ENCODE measurements at places on chromosomes 1 and 21.

- no peak for DNase-seq
Measured at GRCh38 chr1:21804536-21804935, 7.5 kb upstream of the LDLRAD2 start.

GRCh38 chr1:247338723-247339275 lies 7.1 kb upstream of the ZNF496 start:
- DNase-seq, result no peak

- no peak for DNase-seq
Measured at GRCh38 chr1:208895820-208896219, 651.6 kb upstream of the PLXNA2 start.

GRCh38 chr1:63368131-63368530 lies 704 bp downstream of the ALG6 start:
- peak; percentile 26 for DNase-seq

DNA sequence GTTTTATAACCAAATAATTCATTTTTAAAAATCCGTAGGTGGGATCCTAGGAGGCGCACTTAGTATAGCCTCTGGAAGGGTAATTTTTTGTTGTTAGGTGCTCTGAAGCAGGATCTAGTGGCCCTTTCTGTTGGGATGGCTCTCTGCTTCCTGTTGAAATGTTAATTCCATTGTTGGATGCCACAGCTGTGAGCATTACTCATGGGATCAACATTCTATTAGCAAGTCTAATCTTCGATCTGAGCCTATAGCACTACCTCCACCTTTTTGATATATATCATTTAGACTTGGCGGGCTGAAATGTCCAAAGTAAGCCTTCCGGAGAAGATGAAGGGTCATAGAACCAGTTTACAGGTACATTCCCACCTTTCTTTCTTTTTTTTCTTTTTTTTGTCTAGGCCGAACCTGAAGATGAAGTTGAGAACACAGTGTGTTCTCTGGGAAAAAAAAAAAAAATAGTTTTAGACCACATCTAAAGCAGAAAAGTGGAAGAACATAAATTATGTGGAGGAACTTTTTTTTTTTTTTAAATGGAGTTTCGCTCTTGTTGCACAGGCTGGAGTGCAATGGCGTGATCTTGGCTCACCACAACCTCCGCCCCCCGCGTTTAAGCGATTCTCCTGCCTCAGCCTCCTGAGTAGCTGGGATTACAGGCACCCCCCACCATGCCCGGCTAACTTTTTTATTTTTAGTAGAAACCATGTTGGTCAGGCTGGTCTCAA lies 1.4 kb downstream of the CXADR start:
- no peak for DNase-seq

GRCh38 chr1:18951818-18952391 lies 4.6 kb downstream of the IFFO2 start:
- DNase-seq, result no peak

- no peak for DNase-seq
Measured at GRCh38 chr1:40221977-40222772, 25.6 kb upstream of the TMCO2 start.

- DNase-seq, result no peak
Measured at GRCh38 chr1:160647329-160647720, 481 bp upstream of the SLAMF1 start.

DNA sequence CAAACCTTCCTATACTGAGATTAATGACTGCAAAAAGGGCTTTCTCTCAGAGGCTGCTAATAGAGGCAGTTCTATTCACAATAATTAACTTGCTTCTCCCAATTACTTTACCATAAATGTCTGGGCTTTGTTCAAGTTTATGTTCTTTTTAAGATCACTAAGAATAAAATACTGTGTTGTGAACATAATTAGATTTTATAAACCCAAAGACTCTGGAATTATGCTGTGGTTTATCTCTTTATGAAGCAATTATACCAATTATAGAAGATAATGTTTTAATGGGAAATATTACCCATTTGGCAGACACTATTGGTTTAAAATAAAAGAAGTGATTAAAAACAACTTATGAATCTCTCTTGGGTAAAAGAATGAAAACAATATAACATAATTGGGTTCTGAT lies 43.5 kb upstream of the IL12RB2 start:
- DNase-seq, result no peak

DNA sequence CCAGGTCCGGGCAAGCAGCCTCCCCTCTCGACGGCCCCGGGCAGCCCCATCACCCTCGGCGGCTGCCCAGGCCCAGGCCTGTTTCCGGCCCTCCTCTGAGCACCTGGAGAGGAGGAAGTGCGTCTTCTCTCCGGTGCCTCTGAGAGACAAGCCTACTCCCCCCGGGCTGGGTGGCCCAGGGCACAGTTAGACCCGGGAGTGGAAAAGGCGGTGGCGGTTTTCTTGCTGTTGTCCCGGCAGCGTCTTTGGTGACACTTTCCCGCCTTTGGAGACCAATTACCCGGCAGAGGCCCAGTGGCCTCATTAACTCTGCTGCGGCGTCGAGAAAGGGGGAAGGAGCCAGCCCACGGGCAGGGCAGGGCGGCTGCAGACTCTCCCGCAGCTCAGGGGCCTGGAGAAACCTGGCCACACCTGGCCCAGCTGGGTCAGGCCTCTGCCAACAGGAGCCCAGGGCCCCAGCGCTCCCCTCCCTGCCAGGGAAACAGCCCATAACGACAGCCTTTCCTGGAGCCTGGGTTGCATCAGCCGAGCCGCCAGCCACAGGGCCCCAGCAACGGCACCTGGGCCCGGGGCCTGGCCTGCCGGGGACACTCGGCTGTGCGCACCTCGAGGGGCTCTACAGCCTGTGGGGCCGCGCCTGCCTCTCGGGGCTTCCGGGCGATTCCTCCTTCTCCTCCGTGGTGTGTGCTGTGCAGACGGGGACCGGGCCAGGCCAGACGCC lies 28.4 kb upstream of the C1orf159 start:
- DNase-seq, result peak; percentile 69

GRCh38 chr1:201582705-201583442 lies 43.9 kb downstream of the NAV1 start:
- no peak for DNase-seq

DNA sequence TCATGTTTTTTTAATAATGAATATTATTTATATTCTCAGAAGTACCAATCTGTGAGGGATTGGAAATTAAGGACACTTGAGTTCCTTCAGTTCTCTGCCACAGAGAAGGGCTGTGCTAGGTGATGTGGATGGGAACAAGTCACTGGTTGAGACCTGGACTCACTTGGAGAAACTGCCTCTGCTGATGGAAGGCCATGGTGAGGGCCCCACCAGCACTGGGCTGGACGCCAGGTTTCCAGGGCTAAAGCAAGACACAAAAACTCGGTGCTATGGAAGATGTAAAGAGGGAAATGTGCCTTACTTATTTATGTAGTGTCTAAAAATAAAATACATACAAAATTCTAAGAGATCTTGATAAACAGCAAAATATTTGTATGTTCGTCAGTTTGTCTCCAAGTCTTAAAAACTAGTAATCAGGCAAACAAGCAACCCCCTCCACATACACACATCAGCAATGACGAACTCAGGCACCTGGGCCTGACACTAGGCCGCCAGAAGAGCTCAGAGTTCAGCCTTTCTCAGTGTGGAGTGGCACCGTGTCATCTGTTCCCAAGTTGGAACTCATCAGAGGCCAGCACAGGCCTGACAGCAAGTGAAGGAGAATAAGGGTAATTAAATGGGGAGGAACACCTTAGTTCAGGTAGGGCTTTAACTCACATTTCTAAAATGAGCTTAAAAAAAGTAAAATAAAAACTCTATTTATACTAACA lies 19.6 kb downstream of the SIPA1L2 start:
- DNase-seq, result peak; percentile 11

DNA sequence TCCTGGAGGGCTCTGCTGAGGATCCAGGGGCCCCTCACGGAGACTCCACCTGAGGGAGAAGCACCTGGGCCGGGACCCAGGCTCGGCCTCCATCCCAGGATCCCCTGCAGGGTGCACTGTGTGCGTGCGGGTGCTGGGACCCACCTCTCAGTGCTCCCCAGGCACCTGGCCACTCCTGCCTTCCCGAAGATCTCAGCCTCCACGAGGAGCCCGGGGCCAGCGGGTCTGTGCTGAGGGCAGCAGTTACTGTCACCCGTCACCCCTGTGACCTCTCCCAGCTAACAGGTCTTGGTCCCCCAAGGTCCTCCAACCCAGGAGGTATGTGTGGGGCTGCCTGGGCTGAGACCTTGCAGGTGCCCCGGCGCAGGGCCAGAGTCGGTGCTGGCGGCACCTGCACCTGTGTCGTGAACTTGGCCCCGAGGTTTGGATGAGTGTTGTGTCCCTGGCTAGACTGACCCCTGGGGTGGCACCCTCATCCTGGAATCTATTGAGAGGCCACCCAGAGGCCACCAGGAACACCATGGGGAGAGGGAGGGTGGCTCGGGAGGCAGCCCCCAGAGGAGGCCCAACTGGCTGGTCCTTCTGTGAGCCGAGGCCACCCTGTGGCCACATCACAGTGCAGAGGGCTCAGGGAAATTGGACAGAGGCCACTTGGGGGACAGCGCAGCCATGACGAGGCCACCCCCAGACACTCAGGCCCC lies 17.7 kb downstream of the MORN1 start:
- no peak for DNase-seq

Data from NCI-H2171 treated with DMSO at 0.1 percent for 48 hours (cell line).